ENCODE measurements at places on chromosomes 13 and 19.

- no peak for DNase-seq
Observed at GRCh38 chr19:10317857-10318462, 2.1 kb upstream of the FDX2 start.

GRCh38 chr13:79160818-79161217, 245.2 kb downstream of the RBM26 start:
- DNase-seq: no peak

DNA sequence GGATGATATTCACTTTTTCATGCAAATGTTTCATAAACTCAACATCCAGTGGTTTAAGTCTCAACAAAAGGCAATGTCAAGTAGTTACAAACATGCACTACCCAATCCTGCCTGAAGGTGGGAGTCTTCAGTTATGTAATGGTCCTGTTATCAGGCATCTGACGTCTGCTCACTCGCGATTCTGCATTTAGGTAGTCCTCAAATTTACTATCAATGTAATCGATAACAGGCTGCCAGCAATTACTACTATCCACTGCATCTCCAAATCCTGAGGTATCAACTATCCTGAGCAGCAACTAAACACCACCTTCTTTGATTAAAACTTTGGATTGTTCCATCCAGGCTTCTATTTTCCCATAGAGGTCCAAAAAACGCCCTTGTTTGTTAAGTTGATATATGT, 51.2 kb downstream of the NLRP12 start:
- peak; percentile 26 for DNase-seq

DNA sequence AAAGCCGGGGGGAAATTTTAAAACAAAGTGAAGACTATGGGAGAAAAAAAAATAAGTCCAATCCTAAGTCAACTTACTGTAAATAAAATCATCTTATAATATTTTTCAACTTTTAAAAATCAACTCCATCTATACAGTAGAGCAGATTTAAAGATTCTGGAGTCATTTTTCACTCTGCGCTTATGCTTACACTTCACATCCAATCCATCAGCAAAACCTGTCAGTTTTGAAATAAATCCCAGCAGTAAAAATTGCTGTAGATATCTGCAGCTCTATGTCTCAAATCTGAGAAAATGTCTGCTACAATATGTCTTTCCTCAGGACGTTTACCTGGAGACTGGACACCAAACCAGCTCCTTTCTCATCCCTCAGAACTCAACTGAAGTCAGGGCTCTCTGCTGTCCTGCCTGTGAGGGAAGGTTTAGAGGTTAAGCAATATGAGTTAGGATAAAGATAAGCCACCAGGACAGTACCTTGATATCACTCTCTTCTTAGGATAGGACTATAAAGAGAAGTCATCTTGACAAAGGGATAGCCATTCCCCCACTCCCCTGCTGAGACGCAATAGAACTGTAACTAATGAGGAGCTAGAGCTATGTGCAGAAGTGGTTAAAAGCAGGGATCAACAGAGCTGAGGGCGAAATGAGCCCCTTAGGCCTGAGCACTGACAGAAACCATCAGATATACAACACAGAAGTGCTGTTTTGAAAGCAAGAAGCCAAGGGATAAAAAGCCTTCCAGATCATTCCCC, 254.7 kb upstream of the KLHL1 start:
- DNase-seq: no peak

DNA sequence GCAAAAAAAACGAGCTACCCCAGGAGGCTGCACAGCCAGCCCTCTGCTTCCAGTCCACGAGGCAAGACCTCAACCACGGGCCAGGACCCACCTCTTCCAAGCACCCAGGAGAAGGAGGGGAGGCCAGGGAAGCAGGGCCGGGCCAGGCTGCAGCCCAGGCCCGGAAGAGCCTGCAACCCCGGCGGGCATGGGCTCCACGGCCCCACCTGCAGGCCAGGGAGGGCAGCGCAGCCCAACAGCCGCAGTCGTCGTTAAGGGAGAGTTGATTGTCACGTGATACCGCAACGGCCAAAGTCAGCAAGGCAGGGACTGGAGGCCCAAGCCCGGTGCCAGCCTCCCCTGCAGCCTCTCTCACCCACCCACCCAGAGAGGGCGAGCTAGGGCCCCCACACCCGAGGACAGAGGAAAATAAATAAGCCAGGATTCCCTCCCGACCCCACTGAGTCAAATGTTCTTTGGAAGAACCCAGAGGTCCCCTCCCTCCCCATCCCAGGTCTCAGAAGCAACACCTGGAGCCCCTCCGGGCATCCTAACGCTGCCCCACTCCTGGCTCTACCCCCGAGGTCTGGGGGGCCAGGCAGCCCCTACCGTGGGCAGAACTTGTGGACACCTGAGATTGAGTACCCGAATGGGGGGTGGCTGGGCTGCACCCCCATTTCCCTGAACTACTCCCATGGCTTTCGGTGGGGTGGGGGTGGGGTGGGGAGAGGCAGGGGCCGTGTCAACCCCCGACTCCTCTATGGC, 5.2 kb upstream of the REXO1 start:
- DNase-seq: peak; percentile 85

DNA sequence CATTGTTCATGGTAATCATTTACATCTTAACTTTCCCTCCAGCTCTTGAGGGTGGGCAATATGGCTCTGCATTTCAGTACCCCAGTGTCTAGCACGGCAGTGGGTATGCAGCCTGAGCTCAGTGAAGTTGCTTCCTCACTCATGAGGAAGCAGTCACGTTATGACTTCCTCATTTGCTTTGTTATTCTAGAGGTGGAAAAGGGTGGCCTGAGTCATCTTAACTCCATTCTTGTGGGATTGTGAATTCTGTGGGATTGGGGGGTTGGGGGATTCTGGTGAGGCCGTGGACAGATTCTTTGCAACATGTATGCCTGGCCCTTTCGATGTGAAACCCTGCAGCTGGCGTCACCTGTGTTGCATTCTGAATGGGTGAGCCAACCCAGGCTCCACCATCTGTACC, 406.7 kb upstream of the ZNF507 start:
- no peak for DNase-seq

DNA sequence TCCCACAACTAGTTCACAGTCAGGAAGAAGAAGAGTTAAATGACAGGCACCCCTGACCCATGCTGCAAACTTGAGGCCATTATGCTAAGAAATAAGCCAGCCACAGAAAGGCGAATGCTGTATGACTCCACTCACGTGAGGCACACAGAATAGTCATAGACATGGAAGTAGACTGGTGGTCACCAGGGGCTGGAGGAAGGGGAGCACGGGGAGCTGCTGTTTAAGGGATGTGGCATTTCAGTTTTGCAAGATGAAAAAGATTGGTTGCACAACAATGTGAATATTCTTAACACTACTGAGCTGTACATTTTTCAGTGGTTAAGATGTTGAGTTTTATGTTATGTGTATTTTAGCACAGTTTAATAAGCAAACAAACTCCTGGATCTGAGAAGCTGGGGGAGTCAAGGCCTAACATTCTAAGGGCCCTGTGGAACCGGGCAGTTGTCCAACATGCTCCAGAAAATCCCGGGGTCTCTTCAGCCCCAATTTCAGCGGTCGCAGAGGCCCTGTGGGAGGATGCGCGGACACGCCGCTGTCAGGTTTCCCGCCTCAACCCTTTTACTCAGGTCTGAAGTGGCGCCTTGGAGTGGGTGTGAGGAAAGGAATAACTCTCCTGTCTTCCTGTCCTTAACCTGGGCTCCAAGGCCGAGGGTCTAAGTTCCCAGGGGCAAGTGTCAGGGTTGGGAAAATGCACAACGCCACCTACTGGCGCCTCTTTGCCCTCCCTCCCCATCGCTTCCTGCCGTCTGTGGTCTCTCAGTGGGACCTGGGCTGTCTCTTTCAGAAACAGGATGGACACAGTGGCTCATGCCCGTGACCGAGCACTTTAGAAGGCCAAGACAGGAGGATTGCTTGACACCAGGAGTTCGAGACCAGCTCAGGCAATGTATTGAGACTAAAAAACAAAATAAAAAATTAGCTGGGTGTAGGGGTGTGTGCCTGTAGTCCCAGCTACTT, 4.4 kb upstream of the TMEM272 start:
- peak; percentile 43 for DNase-seq

DNA sequence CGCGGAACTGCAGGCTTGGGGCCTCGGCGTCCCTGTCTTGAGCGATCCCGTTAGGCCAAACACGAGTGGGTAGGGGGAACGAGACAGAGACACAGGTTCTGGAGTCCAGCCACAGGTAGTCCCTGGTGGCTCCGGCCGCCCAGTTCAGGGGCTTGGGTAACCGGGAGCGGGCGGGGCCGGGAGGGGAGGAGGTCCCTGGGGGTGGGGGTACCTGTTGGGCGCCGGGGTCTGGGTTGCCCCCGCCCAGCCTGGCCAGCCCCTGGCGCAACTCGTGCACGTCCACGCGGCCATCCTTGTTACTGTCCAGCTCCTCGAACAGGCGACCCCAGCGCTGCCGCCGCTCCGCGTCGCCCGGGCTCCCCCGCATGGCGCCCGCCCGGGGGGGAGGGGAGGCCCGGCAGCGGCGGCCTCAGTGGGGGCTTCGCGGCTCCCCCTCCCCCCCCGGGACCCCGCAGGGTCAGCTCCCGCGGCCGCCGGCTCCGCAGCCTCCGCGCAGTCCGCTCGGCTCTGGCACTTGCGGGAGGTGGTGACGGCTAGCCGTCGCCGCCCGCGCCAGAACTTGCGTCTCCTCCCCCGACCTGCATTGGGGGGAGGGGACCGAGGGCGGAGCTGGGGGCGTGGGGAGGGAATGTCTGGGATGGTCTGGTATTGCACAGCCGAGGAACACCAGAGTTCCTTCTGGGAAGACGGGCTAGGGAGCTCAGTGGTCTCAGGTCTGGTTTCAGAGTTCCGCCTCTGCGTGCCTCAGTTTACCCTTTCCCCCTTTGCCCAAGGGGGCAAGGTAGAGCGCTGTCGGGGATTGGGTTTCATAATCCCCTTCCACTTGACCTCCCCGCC, at the start of gene SLC25A23:
TSS of gene SLC25A23 (minus strand) at position 531 of the 837 bp plus-strand sequence. CDS start at position 367, 164 bp downstream.
- DNase-seq: peak; percentile 64

- DNase-seq: no peak
Observed at GRCh38 chr13:67916650-67917049, 686.5 kb upstream of the PCDH9 start.

DNA sequence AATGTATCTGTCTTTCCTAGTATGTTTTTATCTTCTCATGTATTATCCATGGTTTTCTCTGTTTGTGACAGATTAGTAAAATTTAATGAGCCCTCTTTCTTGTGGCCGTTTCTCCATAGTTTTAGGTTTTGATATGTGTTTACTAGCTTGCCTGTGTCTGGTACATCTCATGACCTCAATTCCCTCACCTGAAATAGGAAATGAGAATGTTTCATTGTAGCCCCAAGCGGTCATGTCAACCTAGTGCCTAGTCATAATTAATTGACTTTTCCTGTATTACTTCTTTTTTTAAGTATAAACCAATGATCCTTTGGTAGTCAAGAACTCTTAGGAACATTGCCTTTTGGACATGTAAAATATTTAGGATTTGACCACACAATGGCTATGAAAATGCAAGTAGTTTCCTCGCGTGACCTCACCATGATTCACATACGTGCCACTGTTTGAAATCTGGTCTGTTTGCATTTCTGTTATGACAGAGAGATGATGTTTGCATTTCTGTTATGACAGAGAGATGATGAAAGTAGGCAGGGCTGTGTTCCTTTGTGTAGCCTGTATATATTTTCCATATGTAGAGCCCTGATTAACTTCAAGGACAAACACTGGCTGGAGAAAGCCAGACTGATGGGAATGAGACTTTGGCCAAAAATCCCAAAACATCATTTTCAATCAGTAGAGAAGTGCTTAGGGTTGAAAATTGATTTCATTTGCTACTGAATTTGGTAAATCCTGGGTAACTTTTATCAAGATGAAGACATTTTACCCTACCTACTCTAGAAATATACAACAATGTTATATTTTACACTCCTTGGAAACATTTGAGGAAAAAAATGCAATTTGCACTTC, 104.8 kb downstream of the TNFRSF19 start:
- DNase-seq: no peak

All from COLO829 (cell line).